ENCODE measurements at places on chromosomes 11 and 22.
A peak's percentile ranks its signal among the peaks of the same experiment; 100 is the strongest.

DNA sequence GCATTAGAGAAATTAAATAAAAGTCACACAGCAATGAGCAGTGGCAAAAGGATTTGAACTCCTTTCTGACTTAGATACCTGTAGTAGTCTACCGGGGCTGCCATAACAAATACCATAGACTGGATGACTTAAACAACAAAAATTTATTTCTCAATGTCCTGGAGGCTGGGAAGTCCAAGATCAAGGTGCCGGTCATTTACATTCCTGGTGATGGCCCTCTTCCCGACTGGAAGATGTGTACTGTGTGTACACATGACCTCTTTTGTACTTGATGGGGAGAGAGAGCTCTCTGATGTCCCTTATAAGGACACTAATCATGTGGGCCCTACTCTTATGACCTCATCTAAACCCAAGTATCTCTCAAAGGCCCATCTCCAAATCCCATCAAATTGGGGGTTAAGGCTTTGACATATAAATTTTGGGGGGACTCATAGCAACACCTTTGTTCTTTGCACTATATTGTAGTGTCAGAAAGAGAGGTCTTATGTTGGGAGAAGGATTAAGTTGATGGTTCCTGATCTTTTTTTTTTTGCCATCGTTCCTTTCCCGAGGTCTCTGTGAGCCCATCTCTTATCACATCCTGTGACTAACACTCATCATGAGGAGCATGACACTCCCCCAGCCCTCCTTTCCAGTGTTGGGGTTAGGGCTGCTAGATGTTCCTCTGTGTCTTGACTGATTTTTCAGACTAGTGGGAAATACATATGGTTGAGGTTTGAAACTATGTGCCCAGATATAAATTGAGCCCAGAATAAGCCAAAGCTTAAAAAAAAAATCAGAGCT, 104.3 kb downstream of the TRAF6 start:
- DNase-seq: no peak

GRCh38 chr22:36356708-36357624, 30.8 kb downstream of the MYH9 start:
- no peak for DNase-seq

DNA sequence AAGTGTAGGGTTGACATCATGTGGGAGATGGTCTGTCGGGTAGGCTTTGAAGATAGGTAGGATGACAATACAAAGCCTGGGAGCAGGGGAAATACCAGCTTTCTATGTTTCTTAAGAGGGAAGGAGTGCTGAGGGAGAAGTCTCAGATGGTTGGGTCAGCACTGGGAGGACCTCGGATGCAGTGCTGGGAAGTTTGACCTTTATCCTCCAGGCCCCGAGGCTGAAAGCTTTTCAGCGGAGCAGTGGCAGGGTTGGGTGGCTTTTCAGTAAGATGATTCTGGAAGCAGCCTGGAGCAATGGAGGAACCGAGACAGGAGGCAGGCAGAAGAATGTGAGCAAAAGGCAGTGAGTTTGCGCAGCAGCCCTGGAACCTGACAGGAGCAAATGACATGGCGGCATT, 43.5 kb upstream of the MYO18B start:
- no peak for DNase-seq

DNA sequence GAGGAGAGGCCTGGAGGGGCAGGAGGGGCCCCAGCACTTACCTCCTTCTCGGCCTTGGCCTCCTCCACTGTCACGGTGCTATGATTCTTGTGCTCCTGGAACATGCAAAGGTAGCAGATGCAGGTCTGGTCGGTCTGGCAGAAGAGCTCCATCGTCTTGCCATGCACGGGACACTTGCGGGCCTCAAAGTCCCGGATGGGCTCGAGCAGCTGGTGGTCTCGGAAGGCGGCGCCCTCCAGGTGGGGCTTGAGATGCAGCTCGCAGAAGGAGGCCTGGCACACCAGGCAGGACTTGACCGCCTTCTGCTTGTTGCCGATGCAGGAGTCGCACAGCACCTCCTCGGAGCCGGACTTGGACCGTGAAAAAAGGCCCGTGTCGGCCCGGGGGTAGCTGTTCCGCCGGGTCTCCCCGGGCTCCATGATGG, 714 bp downstream of the TRIM29 start:
- peak; percentile 60 for DNase-seq

DNA sequence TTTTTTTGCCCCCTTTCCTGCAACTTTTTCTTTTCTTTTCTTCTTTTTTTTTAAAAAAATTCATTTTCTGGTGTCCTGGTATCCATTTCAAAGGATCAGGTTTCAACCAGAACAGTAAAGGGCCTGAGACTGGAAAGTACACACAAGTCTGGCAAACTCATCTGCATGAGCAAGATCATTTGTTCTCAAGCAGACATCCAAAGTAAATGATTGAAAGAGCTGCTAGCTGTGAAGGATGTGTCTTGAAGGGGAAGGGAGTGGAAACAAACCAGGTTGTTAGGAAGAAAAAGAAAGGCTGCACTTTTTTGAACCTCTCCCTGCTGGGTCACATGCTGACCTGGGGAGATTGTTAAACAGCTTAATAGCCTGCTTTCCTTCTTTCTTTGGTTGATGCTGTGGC, 5.3 kb downstream of the YAP1 start:
- DNase-seq: no peak

DNA sequence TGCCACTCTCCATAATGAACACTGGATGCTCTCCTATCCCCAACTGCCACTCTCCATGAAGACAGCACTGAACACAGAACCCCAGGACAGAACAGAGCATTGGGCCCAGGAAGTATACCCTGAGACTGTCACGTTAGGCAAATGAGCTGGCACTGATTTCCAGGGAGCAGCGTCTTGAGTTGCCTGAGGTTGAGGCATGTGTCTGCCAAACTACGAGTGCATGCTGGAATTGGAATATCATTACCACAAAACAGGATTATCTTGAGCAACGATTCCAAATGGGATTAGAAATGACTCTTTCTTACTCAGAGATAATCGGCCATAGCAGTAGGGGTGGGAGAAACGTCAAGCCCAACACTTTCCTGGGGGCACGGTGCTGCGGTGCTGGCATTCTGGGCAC, 39.9 kb downstream of the CLPB start:
- DNase-seq: no peak

DNA sequence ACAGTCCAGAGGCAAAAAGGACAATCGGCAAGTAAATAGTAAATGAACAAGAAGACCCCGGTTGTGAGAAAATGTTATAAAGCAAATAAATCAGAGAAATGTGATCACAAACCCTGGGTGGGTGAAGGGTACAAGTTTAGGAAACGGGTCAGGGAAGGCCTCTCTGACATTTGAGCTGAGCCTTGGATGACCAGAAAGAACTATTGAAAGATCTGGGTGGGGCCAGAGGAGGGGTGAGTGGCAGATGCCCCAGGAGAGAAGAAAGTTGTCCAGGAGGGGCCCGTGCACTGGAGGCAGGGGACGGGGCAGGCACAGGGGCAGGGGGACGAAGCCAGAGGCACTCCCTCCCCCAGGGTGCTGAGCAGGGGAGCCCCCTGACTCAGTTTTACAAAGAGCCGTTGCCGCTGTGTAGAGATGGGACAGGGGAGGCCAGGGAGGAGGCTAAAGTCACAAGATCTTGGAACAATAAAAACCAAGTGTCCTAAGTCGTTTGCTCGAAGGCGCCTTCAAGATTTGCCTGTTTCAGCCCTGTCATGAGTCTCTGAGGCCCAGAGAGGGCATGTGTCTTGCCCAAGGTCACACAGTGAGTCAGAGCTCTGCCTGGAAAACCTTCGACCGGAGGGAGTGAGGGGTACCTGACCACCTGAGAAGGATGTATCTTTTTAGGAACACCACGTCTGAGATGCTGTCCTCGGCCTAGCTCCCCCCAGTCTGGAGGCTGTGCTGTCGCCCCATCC, 10.8 kb upstream of the PDGFB start:
- DNase-seq: no peak

- no peak for DNase-seq
These were observed 64.7 kb downstream of the DENND5A start for GRCh38 chr11:9200471-9200870.

- DNase-seq: no peak
These were observed 6.1 kb downstream of the CD81 start for GRCh38 chr11:2382936-2383851.

DNA sequence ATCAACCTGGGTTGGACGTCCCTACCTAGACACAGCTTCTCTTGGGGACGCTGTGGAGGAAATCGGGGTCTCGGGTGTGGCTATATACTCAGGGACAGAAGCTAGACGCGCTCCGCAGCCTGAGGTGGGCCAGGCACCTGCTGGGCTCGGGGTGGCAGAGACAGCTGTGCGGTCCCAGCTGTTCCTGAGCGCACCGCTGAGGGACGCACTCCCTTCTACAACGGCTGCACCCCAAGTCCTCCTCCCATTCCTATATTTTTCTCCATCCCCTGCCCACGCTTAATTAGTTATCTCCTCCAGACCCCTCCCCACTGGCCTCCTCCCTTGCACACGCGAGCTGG, 188 bp upstream of the MTNR1B start:
- DNase-seq: no peak

GRCh38 chr11:70290361-70291065, 20.0 kb downstream of the PPFIA1 start:
- DNase-seq: no peak

GRCh38 chr11:12159351-12160099, 49.1 kb downstream of the MICAL2 start:
- DNase-seq: no peak

- no peak for DNase-seq
These were observed 1.8 kb downstream of the MS4A4A start for GRCh38 chr11:60282286-60282685.

DNA sequence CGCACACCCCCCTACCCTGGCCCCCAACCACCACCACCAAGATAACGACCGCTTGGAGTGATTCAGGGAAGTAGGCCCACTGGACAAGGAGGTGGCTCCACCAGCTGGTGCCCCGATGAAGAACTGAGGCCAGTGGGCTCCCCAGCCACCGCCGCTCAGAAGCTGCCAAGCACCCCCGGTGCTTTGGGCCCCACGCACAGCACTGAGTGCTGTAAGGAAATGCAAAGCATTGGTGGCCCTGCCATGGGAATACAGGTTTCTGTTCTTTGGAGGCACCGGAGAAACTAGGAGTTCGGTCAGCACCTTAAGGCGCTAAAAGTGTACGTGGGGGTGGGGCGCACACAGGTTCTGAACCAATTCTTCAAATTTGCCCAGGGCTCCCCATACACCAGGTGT, 664 bp upstream of the PRSS23 start:
- no peak for DNase-seq

Data from mesenteric fat pad (tissue), 1 donor.